ENCODE measurements at places on chromosomes 7 and 10.
A peak's percentile ranks its signal among the peaks of the same experiment; 100 is the strongest.

GRCh38 chr10:635088-635861, 54.2 kb downstream of the DIP2C start:
- DNase-seq: no peak

- DNase-seq: no peak
Observed at GRCh38 chr10:119497243-119497642, 45.3 kb downstream of the RGS10 start.

GRCh38 chr7:23212841-23213240, 31.0 kb downstream of the NUP42 start:
- no peak for DNase-seq

- DNase-seq: no peak
Observed at GRCh38 chr7:143250822-143251221, 12.4 kb upstream of the GSTK1 start.

DNA sequence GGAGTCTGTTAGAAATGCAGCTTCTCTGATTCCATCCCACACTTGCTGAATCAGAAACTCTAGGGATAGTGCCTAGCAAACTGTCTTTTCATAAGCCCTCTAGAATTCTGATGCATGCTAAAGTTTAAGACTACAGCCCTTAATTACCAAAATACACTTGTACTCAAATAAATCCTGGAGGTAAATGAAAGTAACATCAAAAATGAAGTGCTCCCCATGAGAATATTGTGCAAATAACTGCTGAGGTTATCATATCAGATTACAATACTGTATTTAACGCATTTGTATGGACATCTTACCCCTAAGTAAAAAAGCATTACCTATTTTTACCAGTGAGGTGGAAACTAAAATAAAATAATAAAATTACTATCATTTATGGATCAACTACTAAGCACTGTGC, 104.7 kb downstream of the CHCHD3 start:
- DNase-seq: no peak

DNA sequence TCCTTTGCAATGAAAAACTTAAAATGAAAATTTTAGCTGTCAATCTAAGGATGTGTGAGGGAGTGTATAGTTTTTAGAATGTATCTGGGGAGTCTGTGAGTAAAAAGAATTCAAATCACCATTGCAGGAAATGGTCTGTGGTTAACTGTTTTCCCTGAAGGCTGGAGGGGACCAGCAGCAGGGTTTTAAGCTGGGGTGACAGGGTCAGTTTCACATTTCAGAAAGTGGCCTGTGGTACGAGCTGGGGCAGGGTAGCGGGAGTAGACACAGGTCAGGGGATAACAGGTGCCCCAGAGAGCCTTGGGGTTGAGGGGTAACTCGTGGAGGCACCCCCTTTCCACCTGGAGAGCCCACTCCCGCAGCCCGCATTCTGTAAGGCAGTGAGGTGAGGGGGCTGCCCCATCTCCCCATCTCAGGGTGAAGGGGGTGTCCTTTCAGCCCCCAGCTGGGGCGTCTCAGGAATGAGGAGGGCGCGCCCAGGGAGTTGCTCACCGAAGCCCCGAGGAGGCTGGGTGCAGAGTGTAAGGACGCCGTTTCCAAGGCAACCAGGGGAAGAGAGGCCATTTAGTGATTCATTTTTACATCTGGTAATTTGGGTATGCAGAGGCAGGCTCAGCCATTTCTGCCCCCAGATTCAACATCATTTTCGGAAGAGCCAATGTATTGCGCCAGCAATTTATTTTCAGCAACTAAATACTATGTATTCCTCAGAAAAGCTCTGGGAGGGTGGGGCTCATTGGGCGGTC, 168.9 kb downstream of the SLIT1 start:
- DNase-seq: no peak

GRCh38 chr7:137753948-137754851, 92.6 kb downstream of the DGKI start:
- no peak for DNase-seq

DNA sequence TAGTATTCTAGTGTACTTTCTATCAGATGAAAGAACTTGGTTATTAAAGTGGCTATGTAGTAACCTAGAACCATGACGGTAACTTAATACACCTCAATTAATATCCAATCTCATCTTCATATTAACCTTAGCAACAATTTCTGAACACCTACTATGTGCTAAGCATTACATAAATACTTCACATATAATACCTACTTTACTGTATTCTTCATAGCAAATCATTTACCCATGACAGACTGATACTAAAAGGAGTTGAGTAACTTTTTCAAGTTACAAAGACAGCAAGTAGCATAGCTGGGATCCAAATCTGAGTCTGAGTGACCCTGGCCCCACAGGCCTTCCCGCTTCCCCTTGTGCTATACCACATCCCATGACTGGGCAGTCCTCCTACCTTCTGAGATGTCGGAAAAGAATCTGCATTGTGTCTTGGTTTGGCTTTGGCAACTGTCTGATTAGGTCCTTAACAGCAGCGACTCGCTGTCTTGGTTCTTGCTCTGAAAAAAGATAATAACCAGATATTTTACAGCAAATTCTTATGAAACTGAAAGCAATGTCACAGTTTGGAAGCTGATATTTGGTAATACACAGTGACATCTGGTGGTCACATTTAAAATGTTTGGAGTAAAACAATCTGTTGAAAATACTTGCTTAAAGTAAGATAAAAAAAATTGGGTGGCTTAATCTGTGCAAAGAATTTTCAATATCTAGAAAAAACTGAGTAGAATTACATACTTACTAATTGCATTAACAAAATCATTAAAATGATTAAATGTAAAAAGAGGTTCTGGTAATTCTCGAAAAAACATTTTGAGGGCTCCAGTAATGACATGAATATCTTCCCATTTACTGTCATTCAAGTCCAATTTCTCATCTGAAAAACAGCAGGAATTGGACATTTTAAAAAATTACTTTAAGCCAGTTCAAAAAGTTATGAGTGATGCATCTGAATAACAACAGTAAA, 120.1 kb downstream of the ARHGAP12 start:
- DNase-seq: peak; percentile 61

- DNase-seq: no peak
Observed at GRCh38 chr7:127995881-127996215, 35.4 kb downstream of the LRRC4 start.

GRCh38 chr10:33487014-33487776, 152.7 kb upstream of the NRP1 start:
- DNase-seq: peak; percentile 18

- DNase-seq: no peak
Observed at GRCh38 chr10:71283876-71284275, 35.2 kb upstream of the SLC29A3 start.

DNA sequence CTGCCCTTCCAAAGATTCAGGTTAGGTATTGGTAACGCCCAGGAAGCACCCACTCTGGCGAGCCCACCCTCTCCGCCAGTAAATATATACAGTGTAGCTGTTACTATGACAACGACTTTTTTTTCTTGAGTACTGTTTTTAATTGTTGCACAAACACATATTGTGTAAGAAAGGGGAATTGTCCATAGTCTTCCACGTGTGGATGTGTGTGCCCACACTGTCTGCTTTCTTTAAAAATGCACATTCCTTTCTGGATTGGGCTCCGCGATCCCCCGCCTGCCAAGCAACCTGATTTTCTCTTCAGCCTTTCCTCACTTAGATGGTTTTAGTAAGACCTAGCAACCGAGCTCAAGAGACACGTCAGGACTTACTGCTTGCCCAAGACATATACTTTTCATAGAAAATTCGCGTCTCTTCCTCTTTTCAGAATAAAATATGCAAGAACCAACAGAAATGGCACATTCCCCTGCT, 247.8 kb downstream of the EBF3 start:
- DNase-seq: no peak

DNA sequence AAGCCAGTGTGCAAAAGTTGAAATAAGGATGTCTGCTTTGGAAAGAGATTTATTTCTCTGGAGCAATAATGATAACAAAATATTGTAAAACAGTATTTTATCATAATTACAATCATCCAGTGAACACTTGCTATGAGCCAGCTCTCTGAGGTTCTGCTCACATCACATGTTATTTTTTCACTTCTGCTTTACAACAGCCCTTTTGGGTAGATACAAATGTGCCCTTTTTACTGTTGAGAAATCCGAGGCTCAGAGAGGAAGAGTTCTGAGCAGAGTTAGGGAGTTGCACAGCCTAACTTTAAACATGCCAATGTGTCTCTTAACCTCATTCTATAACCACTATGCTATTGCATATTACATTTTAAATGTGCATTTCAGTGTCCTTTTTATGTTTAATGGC, 232.6 kb upstream of the CDC14C start:
- DNase-seq: no peak

DNA sequence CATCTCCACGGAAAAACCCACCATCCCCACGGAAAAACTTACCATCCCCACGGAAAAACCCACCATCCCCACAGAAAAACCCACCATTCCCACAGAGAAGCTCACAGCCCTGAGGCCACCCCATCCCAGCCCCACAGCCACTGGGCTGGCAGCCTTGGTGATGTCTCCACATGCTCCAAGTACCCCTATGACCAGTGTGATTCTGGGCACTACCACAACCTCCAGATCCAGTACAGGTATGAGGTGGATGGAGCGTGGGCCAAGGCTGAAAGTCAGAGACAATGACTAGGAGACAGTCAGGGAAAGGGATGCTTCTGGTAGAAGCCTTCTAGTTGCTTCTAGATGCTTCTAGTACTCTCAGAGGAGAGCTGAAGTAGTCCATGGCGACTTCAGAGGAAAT, 19.6 kb downstream of the ZAN start:
- no peak for DNase-seq

- DNase-seq: no peak
Observed at GRCh38 chr10:129626309-129626708, 159.3 kb downstream of the MGMT start.

GRCh38 chr10:28442403-28442802, 90.5 kb upstream of the WAC start:
- DNase-seq: no peak

DNA sequence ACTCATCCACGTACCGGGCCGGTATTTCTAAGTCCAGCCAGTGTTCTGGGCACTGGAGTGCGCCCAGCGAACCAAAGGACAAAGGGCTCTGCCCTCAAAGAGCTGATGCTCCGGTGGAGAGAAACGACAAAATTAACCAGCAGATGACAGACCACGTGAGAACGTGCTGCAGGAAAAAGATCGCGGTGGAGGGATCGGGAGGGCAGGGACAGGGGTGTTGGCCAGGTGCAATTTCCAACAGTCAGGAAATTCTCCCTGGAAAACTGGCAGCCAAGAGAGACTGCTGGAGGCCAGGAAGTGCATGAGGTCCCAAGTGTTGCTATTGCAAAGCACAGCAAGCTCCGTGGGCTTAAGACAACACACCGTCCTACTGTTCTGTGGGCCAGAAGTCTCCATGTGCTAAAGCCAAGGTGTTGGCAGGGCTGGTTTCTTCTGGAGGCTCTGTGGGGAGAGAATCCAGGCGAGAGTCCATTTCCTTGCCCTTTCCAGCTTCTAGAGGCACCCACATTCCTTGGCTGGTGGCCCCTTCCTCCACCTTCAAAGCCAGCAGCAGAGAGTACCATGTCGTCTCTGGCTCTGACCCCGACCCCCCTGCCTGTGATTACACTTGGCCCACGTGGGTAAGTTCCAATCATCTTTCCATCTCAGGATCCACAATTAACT, 21.3 kb upstream of the AMZ1 start:
- DNase-seq: peak; percentile 34

DNA sequence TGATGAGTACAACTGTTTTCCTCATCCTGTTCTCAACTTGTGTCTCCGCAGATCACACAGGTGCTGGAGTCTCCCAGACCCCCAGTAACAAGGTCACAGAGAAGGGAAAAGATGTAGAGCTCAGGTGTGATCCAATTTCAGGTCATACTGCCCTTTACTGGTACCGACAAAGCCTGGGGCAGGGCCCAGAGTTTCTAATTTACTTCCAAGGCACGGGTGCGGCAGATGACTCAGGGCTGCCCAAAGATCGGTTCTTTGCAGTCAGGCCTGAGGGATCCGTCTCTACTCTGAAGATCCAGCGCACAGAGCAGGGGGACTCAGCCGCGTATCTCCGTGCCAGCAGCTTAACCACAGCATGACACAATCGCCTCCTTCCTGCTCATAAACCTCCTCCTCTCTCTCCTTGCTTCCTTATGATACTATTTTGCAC, 126.7 kb upstream of the PRSS58 start:
- DNase-seq: no peak

DNA sequence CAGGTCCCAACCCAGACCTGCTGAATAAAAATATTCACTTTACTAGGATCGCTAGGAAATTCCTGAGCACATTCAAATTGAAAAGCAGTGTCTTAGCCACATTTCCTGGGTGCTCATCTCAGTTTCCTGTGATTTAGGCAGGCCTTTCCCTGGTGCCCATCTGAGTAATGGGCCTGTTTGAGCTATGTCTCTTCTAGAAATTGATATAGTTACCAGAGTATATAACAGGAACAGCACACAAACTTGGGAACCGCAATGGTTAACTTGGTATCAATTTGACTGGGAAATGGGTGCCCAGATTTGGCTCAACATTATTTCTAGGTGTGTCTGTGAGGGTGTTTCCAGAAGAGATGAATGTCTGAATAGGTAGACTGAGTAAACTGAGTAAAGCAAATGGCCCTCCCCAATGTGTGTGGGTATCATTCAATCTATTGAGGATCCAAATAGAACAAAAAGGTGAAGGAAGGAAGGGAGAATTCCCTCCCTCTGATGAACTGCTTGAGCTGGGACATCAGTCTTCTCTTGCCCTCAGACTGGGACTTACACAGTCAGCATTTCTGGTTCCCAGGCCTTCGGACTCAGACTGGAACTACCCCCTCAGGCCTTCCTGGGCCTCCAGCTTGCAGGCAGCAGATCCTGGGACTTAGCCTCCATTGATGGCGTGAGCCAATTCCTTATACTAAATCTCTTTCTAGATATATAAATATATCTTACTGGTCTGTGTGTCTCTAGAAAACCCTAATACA, 99.1 kb downstream of the CCDC71L start:
- DNase-seq: no peak
